ENCODE measurements at places on chromosomes 1 and 21.

- H3K4me3 ChIP-seq: no peak overlapping the region
- no peaks in the 10 kb centered on the region for H3K36me3 ChIP-seq
- no peaks in the 10 kb centered on the region for H3K4me1 ChIP-seq
- no peak overlapping the region for H3K27ac ChIP-seq
Measured at GRCh38 chr1:100449477-100449876, 88.5 kb upstream of the GPR88 start.

- H3K4me1 ChIP-seq: peaks cover 33% of the 10 kb centered on the region
- no peak overlapping the region for H3K27ac ChIP-seq
- no peak for DNase-seq
- no peaks in the 10 kb centered on the region for H3K27me3 ChIP-seq
Measured at GRCh38 chr1:12173631-12174121, 6.9 kb downstream of the TNFRSF1B start.

- no peak overlapping the region for H3K4me3 ChIP-seq
- no peaks in the 10 kb centered on the region for H3K4me1 ChIP-seq
- no peak for DNase-seq
Measured at GRCh38 chr21:42337276-42337675, 13.5 kb downstream of the TFF2 start.

DNA sequence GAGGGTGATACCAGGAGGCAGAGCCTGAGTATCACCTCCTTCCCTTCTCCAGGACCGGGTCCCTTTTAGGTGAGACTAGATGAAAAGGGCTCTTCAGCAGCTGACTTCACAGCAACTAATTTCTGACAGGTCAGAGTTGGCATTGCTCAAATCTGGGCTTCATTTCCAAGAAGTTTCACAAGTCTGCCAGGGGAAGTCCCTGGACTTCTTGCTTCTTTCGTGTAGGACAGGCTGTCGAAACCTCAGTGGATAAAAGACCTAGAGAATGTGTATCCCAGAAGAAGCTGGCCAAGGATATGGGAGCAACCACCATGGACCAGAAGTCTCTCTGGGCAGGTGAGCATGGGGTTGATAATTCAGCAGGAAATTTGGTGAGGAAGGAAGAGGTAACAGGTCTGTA lies at the start of gene CHI3L2:
Gene CHI3L2 (plus strand): TSS at position 280 of the 400 bp plus-strand sequence. CDS start 17 bp downstream, at position 297.
- no peak within 1 kb of the TSS for H3K27ac ChIP-seq
- DNase-seq: peak; percentile 59
- H3K27me3 ChIP-seq: no peaks in the 10 kb centered on the region
- H3K4me3 ChIP-seq: no peak within 1 kb of the TSS

DNA sequence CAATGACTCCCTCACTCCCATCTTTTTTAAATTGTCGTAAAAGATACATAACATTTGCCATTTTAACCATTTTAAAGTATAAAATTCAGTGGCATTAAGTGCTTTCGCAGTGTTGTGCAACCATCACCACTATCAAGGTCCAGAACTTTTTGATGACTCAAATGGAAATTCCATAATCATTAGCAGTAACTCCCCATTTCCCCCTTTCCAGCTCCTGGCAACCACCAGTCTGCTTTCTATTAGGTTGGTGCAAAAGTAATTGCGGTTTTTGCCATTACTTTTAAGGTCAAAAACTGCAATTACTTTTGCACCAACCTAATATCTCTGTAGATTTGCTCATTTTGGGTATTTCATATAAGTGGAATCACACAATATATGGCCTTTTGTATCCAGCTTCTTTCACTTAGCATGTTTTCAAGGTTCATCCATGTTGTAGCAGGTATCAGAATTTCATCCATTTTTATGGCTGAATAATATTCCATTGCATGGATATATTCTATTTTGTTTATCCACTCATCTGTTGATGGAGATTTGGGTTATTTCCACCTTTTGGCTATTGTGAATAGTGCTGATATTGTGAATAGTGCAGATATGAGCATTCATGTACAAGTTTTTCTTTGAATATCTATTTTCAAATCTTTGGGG lies 159.7 kb downstream of the HIVEP3 start:
- H3K27ac ChIP-seq: no peak overlapping the region
- peak; percentile 94 for DNase-seq
- no peaks in the 10 kb centered on the region for H3K27me3 ChIP-seq
- no peak overlapping the region for H3K4me3 ChIP-seq
- H3K4me1 ChIP-seq: peaks cover 2% of the 10 kb centered on the region

GRCh38 chr1:18013216-18013615 lies 94.4 kb upstream of the IGSF21 start:
- DNase-seq: no peak
- no peak overlapping the region for H3K4me3 ChIP-seq
- H3K36me3 ChIP-seq: no peaks in the 10 kb centered on the region
- H3K27ac ChIP-seq: no peak overlapping the region
- no peaks in the 10 kb centered on the region for H3K4me1 ChIP-seq
- no peaks in the 10 kb centered on the region for H3K27me3 ChIP-seq

- H3K27me3 ChIP-seq: no peaks in the 10 kb centered on the region
- DNase-seq: no peak
- no peak overlapping the region for H3K27ac ChIP-seq
- no peak overlapping the region for H3K4me3 ChIP-seq
- peaks cover 1% of the 10 kb centered on the region for H3K36me3 ChIP-seq
Measured at GRCh38 chr1:22531251-22531650, 32.0 kb upstream of the EPHA8 start.
